ENCODE measurements at places on chromosomes 2 and 18.

- DNase-seq: no peak
Measured at GRCh38 chr2:171547256-171547655, 25.0 kb downstream of the CYBRD1 start.

DNA sequence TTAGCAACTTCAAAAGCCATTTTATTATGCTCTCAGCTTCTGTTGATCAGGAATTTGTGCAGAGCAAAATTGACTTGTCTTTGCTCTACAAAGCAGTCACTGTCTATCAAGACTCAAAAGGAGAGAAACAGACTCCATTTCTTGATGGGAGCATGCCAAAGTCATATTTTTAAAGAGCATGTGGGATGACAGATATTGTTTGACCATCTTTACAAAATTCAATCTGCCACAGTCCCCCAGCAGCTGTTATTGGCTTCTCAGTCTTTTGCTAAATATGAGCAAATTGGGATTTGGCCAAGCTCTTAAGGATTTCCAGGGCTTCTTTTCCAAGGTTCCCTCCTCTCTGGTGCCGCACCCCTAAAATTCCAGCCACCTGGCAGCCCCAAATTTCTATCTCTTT is 67.9 kb downstream of the TEX51 start:
- no peak for DNase-seq

- DNase-seq: no peak
Measured at GRCh38 chr2:228652366-228652765, 470.9 kb upstream of the SPHKAP start.

DNA sequence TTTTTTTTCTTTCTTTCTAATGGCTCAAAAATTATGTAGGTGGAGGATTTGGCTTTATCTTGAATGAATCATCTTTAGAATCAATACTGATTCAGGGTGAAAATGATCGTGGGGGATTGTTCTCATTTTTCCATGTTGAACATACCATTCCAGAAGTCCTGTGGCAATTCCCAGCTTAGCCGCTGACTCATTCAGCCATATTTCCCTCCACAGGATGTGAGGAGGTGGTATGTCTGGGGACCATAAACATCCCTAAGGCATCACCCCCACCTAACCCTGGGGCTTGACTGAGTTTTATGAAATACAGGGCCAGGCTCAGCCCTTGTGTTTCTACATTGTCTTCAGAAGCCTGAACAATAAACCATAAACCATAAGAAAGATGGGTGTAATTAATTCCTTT is 92.7 kb upstream of the FN1 start:
- no peak for DNase-seq

DNA sequence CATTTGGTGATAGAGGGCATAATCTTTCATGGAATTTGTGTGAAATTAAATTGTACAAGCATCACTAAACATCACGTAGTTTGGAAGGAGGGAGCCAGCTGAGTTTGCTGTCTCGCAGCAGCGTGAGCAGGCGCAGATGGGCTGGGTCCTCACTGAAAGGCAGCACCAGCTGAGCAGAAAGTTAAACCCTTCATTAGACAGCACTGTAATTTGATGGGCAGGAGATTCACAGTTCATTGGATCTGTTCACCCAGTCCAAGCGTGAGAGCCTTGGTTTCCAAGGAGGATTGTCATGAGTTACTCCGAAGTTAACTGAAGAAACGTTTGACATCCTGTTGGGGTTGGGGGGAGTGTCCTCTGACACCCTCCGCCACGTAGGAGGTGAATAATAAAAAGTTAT is 89.8 kb upstream of the NFATC1 start:
- DNase-seq: no peak

- DNase-seq: no peak
Measured at GRCh38 chr2:233068762-233069418, 8.7 kb downstream of the INPP5D start.

DNA sequence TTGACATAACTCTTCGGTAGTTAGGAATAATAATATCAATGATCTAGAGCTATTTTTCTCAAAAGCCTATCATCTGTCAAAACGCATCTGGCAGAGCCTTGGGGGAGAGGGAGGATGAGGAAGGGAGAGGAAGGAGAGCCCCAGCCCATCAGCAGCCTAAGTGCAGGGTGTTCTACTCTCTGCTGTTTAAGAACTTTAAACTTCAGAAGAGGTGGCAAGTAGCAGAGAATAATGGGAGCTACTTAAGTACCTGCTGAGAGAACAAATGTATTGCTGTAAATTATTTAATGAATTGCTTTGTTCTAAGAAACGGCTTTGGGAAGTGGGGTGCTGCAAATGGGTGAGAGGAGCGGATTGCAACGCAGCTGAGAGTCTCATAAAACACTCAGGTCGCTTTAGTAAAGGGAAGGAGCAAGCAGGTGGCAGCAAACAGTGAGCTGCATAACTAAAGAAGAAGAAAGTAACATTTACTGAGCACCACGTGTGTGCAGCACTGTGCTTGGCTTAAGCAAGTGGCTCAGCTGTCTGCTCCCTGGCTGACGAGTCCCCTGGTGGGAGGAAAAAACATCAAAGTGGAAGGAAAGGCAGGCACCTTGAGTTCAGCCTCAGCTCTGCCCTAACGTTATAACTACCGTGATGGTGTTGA is 26.3 kb upstream of the SH3RF3 start:
- no peak for DNase-seq

GRCh38 chr2:230434677-230435324 is 18.8 kb downstream of the SP100 start:
- DNase-seq: no peak

GRCh38 chr2:14634489-14635390 is 2.2 kb downstream of the LRATD1 start:
- DNase-seq: no peak

DNA sequence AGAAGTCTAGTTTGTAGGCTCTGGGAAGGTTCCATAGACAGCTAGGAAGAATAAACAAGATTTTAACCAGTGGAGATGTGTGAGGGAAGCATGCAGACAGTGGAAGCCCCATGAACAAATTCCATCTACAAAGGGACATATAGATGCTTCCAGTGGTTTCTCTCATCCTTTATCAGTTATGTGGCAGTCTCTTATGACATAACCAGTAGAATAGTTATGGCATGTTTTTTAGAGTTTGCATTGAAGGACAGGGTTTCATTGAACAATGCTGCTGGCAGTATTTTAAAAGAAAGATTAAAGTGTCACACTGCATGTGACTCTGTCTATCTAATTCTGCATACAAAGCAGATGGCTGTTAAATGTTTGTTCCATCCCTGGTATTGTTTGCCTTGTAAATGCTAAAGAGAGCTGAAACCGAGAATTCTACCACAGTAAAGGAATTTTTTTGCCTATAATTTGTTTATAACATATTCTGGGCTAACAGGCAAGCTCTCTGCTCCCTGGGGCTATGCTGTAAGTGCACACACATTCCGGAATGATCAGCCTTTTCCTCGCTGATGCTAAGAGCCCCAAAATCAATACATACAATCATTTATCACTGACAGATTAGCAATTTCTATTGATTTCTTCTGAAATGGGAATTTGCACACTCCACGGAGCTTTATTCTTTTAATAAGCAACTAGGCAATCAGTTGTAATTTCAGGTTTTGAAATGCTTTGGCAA is 76.8 kb upstream of the PELI1 start:
- DNase-seq: no peak

GRCh38 chr2:55779459-55780421 is 86.1 kb upstream of the PNPT1 start:
- no peak for DNase-seq

DNA sequence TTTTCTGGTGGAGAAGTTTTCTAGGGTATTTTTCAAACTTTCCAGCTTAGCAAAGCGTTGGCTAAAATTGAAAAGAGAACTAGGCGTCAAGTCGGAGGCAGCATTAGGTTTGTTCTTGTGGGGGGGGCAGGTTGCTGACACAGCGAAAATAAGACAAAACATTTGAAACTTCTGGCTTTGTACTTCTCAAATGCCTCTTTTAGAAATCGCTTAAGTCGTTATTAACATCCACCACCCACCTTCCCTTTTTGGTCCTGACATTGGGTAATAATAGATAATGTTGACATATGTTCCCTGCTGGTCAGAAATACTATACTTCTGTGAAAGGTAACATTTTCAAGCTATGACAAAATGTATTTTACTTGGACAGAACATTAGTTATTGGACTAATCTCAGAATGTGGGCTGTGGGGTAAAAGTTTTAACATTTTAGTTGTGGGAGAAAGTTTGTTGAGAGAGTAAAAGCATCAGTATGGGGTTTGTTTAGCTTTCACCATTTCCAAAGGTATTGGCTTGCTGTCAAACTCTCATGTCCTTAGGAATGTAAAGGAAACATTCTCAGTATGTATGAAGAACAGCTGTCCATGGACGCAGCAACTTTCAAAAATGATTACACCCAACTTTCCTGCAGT is 88.1 kb upstream of the ZEB2 start:
- no peak for DNase-seq

DNA sequence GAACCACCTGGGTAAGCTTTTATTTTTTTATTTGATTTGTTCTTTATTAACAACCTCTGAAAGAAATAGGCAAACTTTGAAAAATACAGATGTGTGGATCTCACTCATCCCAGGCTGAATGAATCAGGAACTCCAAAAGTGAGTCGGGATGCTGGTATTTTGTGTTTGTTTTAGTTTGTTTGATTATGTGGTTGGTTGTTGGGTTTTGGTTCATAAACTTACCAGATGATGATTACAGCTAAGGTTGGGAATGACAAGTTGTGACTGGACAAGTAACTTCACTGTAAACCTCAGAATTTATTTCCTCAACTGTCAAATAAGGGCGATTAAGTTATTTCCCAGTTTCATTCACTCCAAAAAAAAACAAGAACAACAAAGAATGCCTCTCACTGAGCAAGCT is 80.5 kb upstream of the KIF5C start:
- no peak for DNase-seq

GRCh38 chr2:219042750-219043149 is 1.4 kb upstream of the CFAP65 start:
- DNase-seq: no peak

- no peak for DNase-seq
Measured at GRCh38 chr18:54530285-54530684, 60.8 kb upstream of the DYNAP start.

DNA sequence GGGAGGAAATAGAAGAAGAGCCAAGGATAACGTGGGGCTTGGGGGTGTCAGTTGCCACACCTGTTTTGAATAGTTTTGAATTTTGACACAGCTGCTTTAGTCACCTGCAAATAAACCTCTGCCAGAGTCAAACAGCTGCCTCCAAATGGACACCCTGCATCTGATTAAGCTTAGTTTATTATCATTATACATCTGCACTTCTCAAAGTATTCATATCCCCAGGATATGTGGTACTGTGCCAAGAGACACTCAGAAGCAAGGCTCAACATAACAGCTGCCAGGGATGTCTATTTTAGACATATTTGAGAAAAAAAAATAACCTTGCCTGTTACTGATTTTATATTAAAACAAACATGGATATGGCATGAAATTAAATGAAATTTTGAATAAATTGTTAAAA is 122.5 kb upstream of the WDR75 start:
- DNase-seq: no peak

DNA sequence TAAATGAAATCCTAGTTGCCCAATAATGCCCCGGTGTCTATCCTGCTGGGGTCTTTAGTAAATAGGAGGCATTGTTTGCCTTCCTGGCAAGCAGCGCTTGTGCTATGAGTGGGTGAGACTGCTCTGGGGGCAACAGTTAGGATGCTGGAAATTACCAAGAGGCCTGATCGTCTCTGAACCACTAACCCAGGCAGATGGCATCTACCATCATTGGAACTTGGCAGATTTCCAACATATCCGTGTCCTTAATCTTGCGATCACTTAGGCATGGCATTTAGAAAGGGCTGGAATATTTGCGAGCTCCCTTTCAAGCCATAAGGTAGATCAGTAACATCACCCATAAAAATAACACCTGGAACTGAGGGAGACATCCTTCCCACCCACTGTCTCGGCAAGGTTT is 18.8 kb upstream of the SH3RF3 start:
- no peak for DNase-seq

- no peak for DNase-seq
Measured at GRCh38 chr2:84690225-84690624, 173.9 kb downstream of the DNAH6 start.

DNA sequence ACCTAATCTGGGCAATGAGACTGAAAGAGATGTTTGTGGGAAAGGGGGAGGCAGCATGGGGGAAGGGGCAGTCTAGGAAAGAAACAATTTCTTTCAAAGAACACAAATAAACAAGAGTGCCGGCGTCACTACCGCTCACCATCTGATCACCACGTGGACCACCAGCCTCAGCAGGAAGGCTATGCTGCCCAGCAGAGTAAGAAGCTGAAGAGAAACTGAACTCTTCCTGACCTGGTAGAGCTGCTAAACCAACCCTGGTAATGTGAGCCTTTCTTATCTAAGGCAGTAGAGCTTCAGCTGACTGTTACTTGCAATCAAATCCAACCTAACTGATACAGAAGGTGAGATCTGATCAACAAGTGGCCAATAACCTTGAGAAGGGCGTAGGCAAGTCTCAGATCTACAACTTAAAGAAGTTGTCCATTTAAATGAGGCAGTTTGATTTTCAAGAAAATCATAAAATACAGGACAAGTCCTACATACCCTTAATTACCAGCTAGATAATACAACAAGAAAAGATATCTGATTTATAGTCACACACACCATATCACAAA is 44.2 kb upstream of the SPTBN1 start:
- DNase-seq: no peak

DNA sequence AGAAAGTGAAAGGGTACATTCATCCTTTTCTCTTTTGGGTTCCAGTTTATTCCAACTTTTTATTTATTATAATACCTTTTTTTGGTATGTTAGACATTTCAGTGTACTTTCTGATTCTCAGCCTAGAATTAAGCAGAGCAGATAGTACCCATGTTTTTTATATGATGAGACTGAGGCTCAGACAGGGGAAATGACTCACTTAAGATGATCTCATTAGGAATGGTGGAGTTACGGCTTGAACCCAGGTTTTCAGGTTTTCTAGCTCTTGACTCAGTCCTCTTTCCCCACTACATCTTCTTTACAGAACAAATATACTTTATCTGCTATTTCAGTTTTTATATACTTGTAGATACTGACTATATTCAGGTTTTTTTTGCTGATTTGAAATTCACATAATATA is 51.7 kb upstream of the OTX1 start:
- no peak for DNase-seq

- DNase-seq: no peak
Measured at GRCh38 chr18:58552057-58552461, 76.8 kb downstream of the ALPK2 start.

DNA sequence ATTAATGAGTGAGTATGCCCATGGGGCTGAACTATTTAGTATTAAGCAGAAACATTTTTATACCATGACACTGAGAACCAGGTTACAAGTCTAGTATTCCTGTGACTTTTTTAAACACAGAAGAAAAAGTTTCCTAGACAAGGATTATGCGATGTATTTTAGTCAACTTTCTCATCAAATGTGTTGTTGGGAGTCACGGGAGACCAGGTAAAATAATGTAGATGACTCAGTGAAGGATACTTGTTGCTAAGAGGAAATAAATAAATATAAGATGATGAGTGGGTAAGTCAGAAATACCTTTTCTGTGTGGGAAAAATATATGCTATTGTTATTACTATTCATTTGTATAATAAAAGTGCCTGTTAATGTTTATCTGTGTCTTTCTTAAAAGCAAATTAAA is 23.4 kb downstream of the MBD5 start:
- DNase-seq: no peak
